ENCODE measurements at places on chromosomes 6 and 20. TPM values are rescaled to one million over a fixed set of nuclear protein-coding genes. Genes with fewer than 3 reads are reported as not detected.

DNA sequence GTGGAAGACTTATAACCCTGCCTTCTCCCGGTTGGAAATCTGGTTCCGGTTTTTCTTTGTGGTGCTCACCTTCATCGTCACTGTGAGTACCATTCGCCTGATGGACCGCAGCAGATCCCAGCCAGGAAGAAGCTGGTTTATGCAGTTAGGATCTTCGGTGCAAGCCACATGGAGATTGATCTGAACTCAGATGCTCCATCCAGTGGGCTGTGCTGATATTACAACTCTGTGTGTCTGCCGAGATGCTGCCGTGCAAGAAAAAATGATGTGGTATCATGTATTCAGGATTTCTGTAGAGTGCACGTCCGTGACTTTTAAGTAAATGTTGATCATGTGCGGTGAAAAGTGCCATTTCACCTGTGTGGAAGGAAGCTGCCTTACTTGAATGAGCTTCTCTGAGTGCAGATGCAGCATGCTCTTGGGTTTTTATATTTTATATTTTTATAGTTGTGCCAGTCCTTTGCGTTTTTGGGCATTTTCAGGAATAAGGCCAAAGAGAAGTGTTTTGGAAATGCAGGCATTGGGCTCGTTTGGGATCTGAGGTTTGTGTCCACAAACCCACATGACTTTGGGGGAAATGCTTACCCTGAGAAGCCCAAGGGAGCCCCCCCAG, 39.2 kb downstream of the DYNLT1 start:
- peak; percentile 80 for DNase-seq

DNA sequence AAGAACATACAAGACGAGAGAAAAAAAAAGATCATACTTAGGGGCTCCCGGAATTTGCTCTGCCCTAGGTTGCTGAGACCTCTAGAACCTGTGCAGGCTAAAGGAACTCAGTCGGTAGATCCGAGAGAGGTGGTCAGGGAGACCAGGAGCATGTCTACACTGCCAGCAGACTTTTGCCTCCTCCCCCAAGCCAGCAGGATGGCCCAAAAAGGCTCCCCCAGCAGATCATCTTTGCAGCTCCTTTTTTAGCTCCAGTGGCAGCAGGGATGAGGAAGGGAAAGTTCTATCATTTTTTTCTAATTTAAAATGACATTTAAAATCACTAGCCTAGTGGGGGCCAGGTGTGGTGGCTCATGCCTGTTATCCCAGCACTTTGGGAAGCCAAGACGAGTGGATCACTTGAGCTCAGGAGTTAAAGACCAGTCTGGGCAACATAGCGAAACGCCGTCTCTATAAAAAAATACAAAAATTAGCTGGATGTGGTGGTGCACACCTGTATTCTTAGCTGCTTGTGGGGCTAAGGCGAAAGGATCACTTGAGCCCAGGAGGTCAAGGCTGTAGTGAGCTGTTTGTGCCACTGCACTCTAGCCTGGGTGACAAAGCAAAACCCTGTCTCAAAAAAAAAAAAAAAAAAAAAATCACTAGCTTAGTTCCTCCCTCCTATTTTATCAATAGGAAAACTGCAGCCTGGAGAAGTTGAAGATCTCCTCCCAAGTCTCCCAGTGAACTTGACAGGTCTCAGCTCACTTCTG, 69.3 kb upstream of the MYL9 start:
- DNase-seq, result no peak

- DNase-seq, result no peak
These were observed 757.0 kb upstream of the MMS22L start for GRCh38 chr6:98039904-98040607.

Gene MEP1A
- not detected for total RNA-seq

Gene LY6G6F
- total RNA-seq, result not detected
